Regular cardiac myocyte (primary cell): ENCODE measurements at places on chromosomes 12 and 14. TPM values are rescaled to one million over a fixed set of nuclear protein-coding genes. Genes with fewer than 3 reads are reported as not detected.

AQP5 gene
- 0.19 TPM in 1 of 2 replicates, not detected in the other for total RNA-seq

CEBPE gene
- not detected in 2 replicates for total RNA-seq

OTUB2 gene
- total RNA-seq = 1.5 and 2.0 TPM in 2 replicates

INHBC gene
- not detected in 2 replicates for total RNA-seq

TRIM9 gene
- under 0.01 and 0.28 TPM in 2 replicates for total RNA-seq

KLHL33 gene
- under 0.01 and 0.28 TPM in 2 replicates for total RNA-seq

B4GALNT3 gene
- 0.28 TPM in 1 of 2 replicates, not detected in the other for total RNA-seq

ASIC1 gene
- total RNA-seq = 0.58 and 0.85 TPM in 2 replicates

CIT gene
- 3.9 and 16.7 TPM in 2 replicates for total RNA-seq

TAS2R43 gene
- 0.19 and 1.4 TPM in 2 replicates for total RNA-seq

CAPZA3 gene
- not detected in 2 replicates for total RNA-seq
